ENCODE measurements at places on chromosomes 3 and 15.
A peak's percentile ranks its signal among the peaks of the same experiment; 100 is the strongest.

DNA sequence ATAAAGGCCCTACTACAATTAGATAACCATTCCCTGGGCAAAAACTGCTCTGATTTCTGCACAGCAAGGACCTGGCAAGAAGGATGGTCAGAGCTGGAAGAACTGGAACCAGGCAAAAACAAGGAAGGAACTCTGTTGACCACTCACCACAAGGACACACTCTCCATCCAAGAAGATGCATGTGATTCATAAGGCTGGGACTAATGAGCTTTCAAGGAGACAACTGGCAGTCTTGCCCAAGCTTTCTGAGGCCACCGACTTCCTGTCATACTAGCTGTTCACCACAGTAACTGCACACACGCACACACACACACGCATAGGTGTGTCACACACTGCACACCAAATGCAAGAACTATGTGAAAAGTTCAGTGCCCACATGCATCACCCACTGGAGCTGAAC lies 256.6 kb downstream of the OCA2 start:
- H3K4me1 ChIP-seq: no peaks in the 10 kb centered on the region
- no peaks in the 10 kb centered on the region for H3K36me3 ChIP-seq
- H3K4me3 ChIP-seq: no peak overlapping the region
- H3K27ac ChIP-seq: no peak overlapping the region

DNA sequence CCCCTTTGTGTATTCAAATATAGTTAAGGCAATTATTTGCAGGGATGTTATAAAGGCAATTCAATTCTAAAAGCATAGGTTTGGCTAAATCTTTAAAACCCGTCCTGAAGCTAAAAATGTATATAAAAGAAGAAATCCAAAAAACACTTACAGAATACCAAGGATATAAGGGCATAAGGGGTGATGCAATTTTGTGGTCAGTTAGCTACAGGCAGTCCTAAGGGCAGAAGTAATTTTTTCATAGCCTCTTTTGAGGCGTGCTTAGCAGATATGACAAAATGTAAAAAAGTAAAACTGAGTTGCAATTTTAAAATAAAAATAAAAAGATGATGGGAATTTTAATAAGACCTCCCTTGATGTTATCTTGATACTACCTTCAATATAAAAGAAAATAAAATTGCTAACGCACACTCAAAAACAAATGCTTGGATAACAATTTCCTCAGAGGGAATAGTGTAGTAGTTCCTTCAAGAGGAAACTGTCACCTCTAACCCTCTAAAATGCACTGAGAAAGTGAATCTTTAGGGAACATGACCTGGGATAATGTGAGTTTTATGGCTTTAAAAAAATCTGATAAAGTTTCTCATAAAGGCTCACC lies 104.2 kb downstream of the MYH15 start:
- no peak for DNase-seq
- no peak overlapping the region for H3K27ac ChIP-seq
- no peaks in the 10 kb centered on the region for H3K4me1 ChIP-seq
- H3K36me3 ChIP-seq: no peaks in the 10 kb centered on the region
- H3K4me3 ChIP-seq: no peak overlapping the region

- H3K4me1 ChIP-seq: no peaks in the 10 kb centered on the region
- H3K36me3 ChIP-seq: no peaks in the 10 kb centered on the region
- no peak overlapping the region for H3K27ac ChIP-seq
- no peak overlapping the region for H3K4me3 ChIP-seq
These were observed 1.6 kb upstream of the ABI3BP start for GRCh38 chr3:100994809-100995208.

DNA sequence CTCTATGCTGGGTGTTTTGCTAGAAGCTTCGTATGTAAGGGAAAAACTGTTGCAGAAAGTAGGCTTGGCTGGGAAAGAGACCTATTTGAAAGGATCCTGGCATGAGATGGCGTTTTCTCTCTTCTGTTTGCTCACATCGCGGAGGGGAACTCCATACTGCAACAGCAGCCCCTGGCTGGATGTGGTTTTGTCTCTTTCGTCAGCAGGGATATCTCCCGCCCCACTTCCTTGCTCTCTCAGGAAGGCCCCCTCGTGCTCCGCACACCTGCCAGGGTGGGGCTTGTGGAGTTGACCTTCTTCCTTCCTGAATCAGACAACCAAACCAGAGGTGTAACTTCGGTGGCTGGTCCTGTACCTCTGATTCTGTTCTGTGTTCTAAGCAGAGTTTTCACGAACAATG lies 26.4 kb upstream of the MYZAP start:
- H3K27me3 ChIP-seq: no peaks in the 10 kb centered on the region
- H3K4me3 ChIP-seq: no peak overlapping the region
- no peaks in the 10 kb centered on the region for H3K36me3 ChIP-seq
- H3K4me1 ChIP-seq: peaks cover 9% of the 10 kb centered on the region

- DNase-seq: no peak
- no peaks in the 10 kb centered on the region for H3K4me1 ChIP-seq
- H3K27ac ChIP-seq: no peak overlapping the region
- no peak overlapping the region for H3K4me3 ChIP-seq
These were observed 25.0 kb upstream of the C3orf52 start for GRCh38 chr3:112061152-112061551.

GRCh38 chr3:119508172-119508845 lies 10.0 kb downstream of the TIMMDC1 start:
- peaks cover 9% of the 10 kb centered on the region for H3K4me1 ChIP-seq
- peak overlapping the region; percentile 24 for H3K27ac ChIP-seq
- H3K36me3 ChIP-seq: peaks cover 41% of the 10 kb centered on the region
- no peak for DNase-seq
- H3K4me3 ChIP-seq: no peak overlapping the region
- no peaks in the 10 kb centered on the region for H3K27me3 ChIP-seq

DNA sequence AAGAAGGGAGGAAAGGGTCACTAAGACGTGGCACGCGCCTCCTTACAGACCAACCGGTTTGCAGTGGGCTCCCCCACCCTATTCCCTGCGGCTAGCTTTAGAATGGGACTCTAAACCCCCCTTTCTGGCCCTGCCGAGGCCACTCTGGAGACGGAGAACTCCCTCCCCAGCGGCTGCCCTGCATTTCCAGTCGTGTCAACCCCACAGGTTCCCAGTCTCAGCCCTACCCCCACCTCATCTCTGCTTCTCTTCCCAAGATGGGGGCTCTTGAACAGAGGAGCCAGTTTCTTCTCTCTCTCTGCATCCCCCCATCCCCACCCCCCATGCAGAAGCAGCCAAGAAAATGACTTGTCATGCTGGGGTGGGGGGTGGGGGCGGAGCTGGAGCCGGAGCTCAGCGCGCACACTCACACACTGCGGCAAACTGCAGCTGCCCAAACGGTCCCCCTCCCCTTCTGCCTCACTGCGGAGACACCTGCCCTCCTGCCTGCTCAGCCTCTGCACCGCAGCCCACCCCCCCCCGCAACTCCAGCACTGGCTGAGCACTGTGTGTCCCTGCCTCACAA lies 871 bp downstream of the MAP1A start:
- peak overlapping the region; percentile 60 for H3K4me3 ChIP-seq
- H3K4me1 ChIP-seq: no peaks in the 10 kb centered on the region
- H3K27me3 ChIP-seq: no peaks in the 10 kb centered on the region
- no peak for DNase-seq

DNA sequence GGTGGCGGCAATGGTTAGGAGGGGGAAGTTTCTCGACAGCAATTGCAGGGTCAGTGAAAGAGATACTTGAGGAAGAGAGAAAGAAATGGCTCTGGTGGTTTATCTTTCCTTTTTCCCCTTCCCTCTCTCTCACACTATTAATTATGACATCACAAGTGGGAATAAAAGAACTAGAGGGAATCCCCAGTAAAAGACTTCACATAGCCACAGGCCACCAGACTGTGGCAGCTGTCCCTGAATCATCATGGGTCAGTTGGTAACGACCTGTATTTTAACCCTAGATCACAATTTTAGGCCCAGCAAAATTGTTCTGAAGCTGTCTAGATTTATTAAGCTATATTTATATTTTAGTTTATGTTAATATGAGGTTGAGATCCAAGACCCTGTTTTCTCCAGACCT lies 40.3 kb downstream of the MBNL1 start:
- no peak overlapping the region for H3K4me3 ChIP-seq
- no peak for DNase-seq
- H3K4me1 ChIP-seq: peaks cover 32% of the 10 kb centered on the region
- H3K27ac ChIP-seq: peak overlapping the region; percentile 48
- peaks cover 32% of the 10 kb centered on the region for H3K36me3 ChIP-seq
- H3K27me3 ChIP-seq: no peaks in the 10 kb centered on the region

GRCh38 chr3:157816896-157817295 lies 289.3 kb downstream of the SHOX2 start:
- H3K4me1 ChIP-seq: no peaks in the 10 kb centered on the region
- no peaks in the 10 kb centered on the region for H3K27me3 ChIP-seq
- no peak for DNase-seq
- no peak overlapping the region for H3K4me3 ChIP-seq
- H3K36me3 ChIP-seq: no peaks in the 10 kb centered on the region

GRCh38 chr3:104575634-104576033 lies 791.1 kb upstream of the ALCAM start:
- no peak for DNase-seq
- peaks cover 12% of the 10 kb centered on the region for H3K27me3 ChIP-seq
- H3K4me1 ChIP-seq: no peaks in the 10 kb centered on the region
- no peak overlapping the region for H3K4me3 ChIP-seq

GRCh38 chr15:40343512-40343911 lies 2.8 kb upstream of the CCDC9B start:
- H3K4me3 ChIP-seq: no peak overlapping the region
- H3K27me3 ChIP-seq: peaks cover 25% of the 10 kb centered on the region
- H3K27ac ChIP-seq: no peak overlapping the region
- H3K4me1 ChIP-seq: peaks cover 7% of the 10 kb centered on the region

GRCh38 chr3:175005193-175005592 lies 146.1 kb downstream of the NAALADL2 start:
- no peak overlapping the region for H3K4me3 ChIP-seq
- H3K36me3 ChIP-seq: no peaks in the 10 kb centered on the region
- no peaks in the 10 kb centered on the region for H3K4me1 ChIP-seq
- DNase-seq: no peak
- no peak overlapping the region for H3K27ac ChIP-seq

- no peaks in the 10 kb centered on the region for H3K27me3 ChIP-seq
- no peak for DNase-seq
- no peak overlapping the region for H3K27ac ChIP-seq
- no peak overlapping the region for H3K4me3 ChIP-seq
- H3K4me1 ChIP-seq: no peaks in the 10 kb centered on the region
These were observed 66.2 kb downstream of the SAMMSON start for GRCh38 chr3:70065696-70066253.

GRCh38 chr3:134387293-134387692 lies 13.0 kb upstream of the AMOTL2 start:
- no peaks in the 10 kb centered on the region for H3K4me1 ChIP-seq
- no peak overlapping the region for H3K4me3 ChIP-seq
- H3K36me3 ChIP-seq: no peaks in the 10 kb centered on the region
- no peak for DNase-seq

DNA sequence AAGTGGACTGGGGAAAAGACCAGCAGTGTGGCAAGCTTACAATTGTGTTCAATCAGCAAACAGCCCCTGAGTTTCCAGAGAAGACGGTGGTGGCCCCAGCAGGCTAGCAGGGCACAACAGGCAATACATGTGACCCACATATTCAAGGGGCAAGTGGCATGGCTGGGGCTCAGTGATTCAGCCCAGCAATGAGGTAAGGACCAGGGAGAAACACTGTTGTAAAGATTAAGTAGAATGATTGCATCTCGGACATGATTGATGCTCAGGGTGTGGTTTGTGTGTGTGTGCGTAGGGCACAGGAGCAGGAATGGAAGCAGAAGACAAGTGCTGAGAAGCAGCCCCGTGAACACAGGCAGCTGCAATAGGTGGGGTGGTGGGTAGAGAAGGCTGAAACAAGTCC lies 37.9 kb downstream of the KLHL6 start:
- peaks cover 60% of the 10 kb centered on the region for H3K4me1 ChIP-seq
- no peak overlapping the region for H3K27ac ChIP-seq
- peaks cover 7% of the 10 kb centered on the region for H3K36me3 ChIP-seq
- no peak overlapping the region for H3K4me3 ChIP-seq

DNA sequence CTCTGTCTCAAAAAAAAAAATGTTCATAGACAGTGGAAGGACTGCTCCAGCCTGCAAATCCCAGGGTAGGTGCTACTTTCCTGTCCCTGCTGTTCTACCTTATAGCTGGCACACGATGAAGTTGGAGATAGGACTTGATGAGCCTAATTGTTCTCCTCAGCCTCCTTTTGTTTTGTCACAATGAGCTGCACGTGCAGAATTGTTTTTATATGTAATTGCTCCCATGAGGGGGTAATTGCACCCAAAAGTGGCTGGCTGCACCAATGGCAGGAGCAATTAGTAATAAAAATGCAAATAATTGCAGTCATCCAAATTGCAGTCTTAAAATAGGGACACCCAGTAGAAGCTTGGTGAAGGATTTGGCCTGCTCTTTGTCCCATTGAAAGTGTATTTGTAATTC lies 63.0 kb upstream of the PFN2 start:
- no peaks in the 10 kb centered on the region for H3K4me1 ChIP-seq
- no peak overlapping the region for H3K27ac ChIP-seq
- no peaks in the 10 kb centered on the region for H3K36me3 ChIP-seq
- no peak overlapping the region for H3K4me3 ChIP-seq
- H3K27me3 ChIP-seq: no peaks in the 10 kb centered on the region

DNA sequence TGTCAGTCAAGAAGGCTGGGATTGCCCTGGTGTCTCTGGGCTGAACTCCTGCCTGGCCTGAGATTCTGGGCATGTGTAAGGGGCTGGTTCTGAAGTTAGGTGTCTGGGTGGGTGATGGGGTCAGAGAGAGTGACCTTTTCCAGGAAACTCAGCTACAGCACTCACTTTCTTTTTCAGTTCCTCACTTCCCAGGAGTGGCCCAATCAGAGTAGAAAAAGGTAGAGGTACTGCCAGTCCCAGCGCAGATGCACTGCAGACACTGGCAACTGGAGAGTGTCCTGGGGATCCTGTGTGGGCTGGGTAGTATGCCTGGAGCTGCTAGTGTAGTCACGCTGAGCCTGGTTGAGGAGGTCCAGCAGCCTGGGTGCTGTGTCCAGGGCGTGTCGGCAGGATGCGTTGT lies 46.5 kb upstream of the APEH start:
- no peak overlapping the region for H3K4me3 ChIP-seq
- H3K27ac ChIP-seq: no peak overlapping the region
- no peak for DNase-seq
- no peaks in the 10 kb centered on the region for H3K4me1 ChIP-seq

GRCh38 chr15:63999177-63999576 lies 47.1 kb downstream of the DAPK2 start:
- no peak overlapping the region for H3K27ac ChIP-seq
- peaks cover 5% of the 10 kb centered on the region for H3K4me1 ChIP-seq
- H3K27me3 ChIP-seq: no peaks in the 10 kb centered on the region
- H3K36me3 ChIP-seq: no peaks in the 10 kb centered on the region
- no peak overlapping the region for H3K4me3 ChIP-seq
- DNase-seq: no peak

DNA sequence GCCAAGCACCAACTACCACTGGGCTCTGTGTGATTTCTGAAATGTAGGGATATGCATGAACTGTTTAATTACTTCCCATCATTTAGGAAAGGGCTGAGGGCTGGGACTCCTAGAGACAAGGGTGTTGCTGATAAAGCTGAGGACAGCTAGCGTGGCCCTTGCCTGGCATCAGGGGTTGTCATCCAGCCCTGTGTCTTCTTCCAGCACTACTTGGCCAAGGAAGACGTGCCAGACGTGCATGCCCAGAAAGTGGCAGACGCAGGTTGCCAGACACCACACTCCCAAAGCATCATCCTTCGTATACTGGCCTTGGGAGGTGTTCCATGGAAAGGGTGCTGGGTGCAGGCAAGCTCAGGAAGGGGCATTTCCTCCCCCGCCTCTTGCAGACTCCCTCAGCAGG lies 64.8 kb downstream of the LRIG1 start:
- H3K4me1 ChIP-seq: no peaks in the 10 kb centered on the region
- peaks cover 2% of the 10 kb centered on the region for H3K36me3 ChIP-seq
- H3K4me3 ChIP-seq: no peak overlapping the region
- DNase-seq: no peak
- no peaks in the 10 kb centered on the region for H3K27me3 ChIP-seq

- H3K4me3 ChIP-seq: no peak overlapping the region
- H3K4me1 ChIP-seq: no peaks in the 10 kb centered on the region
- H3K27ac ChIP-seq: no peak overlapping the region
- no peak for DNase-seq
These were observed 671.7 kb upstream of the ROBO1 start for GRCh38 chr3:80439490-80439889.
